ENCODE measurements at places on chromosomes 3 and 15. TPM values are rescaled to one million over a fixed set of nuclear protein-coding genes. Genes with fewer than 3 reads are reported as not detected.

GRCh38 chr3:3468596-3468995 is 289.1 kb upstream of the CRBN start:
- no peak for DNase-seq

GRCh38 chr3:61725851-61726333 is 164.5 kb downstream of the PTPRG start:
- DNase-seq, result peak; percentile 95

DNA sequence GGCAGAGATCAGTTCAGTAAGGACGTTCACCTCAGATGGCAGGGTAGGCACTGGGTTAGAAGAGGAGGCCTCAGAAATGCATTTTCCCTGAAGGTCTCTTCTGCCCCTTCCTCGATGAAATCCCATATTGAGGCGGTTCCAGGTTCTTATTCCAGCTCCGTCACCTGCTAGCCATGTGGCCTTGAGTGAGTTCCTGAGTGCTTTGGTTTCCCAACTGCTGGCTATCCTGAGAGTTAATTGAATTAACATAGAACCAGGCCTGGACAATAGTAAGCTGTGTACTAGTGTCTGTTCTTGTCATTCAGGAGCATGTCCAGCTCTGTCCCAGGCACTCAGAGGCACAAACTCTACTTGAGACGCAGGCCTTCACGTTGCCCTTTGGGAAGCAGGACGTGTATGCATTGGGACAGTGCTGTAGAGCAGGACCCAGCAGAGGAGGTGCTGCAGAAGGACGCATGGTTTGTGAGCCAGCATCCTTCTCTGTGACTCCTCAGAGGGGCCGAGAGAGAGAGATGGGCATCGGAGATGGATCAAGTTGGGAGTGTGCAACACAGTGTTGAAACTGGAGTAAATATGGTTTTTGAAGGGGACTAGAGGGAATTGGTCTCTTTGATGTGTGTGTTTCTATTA is 114.2 kb downstream of the ASB7 start:
- DNase-seq, result no peak

Gene LTF
- 1.2 TPM for total RNA-seq

- DNase-seq, result no peak
These were observed 15.4 kb upstream of the CRBN start for GRCh38 chr3:3194861-3195260.

DNA sequence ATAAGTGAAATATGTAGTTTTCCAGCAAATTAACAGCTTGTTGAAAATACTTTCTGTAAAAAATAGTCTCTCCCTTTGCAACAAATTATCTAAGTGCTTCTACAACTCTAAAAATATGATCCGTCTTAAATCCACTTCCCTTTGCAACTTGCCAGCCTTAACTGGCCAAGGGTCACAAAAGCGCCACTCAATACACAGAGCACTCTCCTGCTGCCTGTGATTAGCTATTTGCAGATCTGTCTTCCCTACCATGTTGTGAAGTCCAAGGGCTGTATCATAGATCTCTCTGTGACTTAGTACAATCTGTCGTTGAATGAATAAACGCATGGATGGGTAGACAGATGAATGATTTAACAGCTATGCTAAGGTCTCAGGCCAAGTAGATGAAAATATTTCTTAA is 76.2 kb downstream of the ITGB5 start:
- DNase-seq, result no peak

GRCh38 chr3:184761075-184761841 is 49.4 kb upstream of the MAGEF1 start:
- peak; percentile 94 for DNase-seq

GRCh38 chr3:5917932-5918331 is 730.4 kb downstream of the EDEM1 start:
- DNase-seq, result no peak

Gene NGLY1
- 40.0 TPM for total RNA-seq

- no peak for DNase-seq
These were observed 363.4 kb downstream of the GAP43 start for GRCh38 chr3:115986555-115987207.

Gene DAZL
- 2.9 TPM for total RNA-seq

Gene FOXB1
- total RNA-seq, result 1.2 TPM

Gene ATP13A5
- 12.0 TPM for total RNA-seq

DNA sequence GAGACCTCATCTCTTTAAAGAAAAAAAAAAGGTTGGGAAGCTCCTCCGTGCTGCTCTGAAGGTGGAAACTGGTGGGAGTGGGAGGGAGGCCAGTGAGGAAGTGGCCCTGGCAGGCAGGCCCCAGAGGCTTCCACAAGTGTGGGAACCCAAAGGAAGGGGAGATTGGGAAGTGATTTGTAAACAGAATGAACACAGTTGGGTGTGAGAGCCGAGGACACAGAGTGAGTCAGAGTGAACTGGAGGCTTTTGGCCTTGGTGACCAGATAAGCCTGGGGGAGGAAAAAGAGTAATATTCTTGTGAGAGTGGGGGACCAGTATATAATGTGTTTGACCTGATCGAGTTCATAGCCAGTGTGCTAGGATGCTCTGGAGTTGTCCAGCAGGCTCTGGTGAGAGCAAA is 23.0 kb downstream of the MKRN2 start:
- no peak for DNase-seq

- DNase-seq, result no peak
These were observed 64.0 kb upstream of the CDAN1 start for GRCh38 chr15:42800731-42801474.

Gene ZIC1
- 14.2 TPM for total RNA-seq

DNA sequence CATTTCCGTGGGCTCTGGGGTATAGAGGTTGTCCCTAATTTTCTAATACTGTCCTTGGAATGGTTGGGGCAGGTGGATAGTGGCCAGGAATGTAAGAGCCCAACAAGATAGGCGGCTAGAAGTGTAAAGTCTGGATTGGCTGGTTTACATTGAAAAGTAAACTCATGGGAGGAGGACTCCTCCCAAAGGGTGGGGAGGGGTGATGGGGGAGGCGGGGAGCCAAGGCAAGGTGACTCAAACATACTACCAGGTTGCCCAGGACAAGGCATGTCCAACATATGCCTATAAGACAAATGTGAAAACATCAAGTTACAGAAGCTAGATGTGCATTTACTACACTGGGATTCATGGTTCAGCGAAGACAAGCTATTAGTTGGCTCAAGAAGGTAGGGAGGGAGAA is 14.3 kb upstream of the SAMMSON start:
- no peak for DNase-seq

DNA sequence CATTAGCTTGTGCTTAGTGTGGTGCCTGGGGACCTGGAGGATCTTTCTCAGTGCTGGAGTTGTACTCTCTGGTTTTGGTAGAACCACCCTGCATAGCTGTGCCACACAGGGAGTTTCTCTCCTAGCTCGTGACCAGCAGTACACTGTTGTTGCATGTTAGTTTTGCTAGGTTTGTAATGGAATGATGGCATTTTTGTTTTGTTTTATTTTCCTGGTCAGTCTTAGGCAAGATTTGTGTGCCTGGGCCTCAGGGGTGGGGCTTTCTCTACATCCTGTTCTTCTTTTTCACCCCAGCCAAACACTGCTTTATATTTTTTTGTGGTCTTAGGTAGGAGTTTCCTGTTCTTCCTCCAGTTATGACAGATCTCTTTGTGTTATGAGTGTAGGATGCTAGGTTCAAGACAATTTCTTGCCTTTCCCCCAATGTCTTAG is 534.5 kb upstream of the KCNMB2 start:
- no peak for DNase-seq

All from umbilical cord (tissue), 2 donors.